ENCODE measurements at places on chromosomes 4 and X. TPM values are rescaled to one million over a fixed set of nuclear protein-coding genes. Genes with fewer than 3 reads are reported as not detected.
A peak's percentile ranks its signal among the peaks of the same experiment; 100 is the strongest.

MAP7D2 gene
- total RNA-seq = not detected

DNA sequence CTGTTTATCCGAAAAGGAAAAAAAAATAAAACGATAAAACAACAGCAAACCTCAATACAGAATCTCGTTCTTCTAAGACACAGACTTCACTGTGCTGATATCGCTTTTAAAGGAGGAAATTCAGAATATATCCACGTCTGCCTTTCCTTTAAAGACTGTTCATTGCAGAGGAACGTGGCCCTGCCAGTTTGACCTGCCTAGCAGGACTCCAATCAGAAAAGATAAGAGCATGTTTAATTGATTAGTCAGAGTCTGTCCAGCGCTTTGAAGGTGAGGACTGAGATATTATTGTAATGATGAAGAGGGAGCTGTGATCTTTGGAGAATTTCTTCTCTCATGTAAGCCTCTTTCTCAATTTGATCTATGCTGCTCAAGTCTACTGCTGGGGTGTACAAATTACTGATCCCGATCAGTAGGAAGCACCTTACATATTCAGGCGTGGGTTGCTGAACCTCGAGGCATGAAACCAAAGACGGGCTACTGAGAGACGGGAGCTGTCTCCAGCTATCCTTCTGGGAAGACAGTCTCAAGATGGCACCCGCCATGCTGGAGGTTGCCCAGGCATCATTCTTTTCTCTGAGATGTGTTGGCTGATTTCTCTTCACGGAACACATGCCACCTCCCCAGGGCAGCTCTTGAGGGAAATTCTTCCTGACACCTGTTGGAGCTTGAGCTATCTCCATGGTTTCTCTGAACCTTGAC lies 146.1 kb downstream of the SHOX start:
- no peak for DNase-seq

GRCh38 chrX:119853444-119853843 lies 681 bp upstream of the UPF3B start:
- DNase-seq = peak; percentile 17

GRCh38 chr4:4781936-4782707 lies 77.3 kb upstream of the MSX1 start:
- no peak for DNase-seq

DNA sequence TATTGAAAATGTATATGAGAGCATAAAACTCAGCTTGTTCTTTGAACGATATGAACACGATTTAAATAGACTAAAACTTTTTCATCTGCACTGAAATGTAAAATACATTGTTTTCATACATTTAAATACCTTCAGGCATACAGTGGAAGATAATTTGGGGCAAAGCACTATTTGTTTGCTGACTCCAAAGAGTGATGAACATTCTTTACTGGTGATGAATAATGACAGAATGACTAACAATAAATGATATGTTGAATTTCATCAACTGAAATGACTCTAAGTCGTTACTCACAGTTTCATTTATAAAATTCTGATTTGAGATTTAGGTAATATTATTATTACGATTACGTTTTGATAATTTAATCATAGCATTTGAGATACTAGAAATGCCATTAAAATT lies 1160.1 kb downstream of the NLGN4X start:
- DNase-seq = no peak

C4orf36 gene
- 0.21 TPM for total RNA-seq

- peak; percentile 43 for DNase-seq
These were observed 2.0 kb upstream of the STAG2 start for GRCh38 chrX:123959281-123960063.

AFM gene
- not detected for total RNA-seq

ZNF732 gene
- 0.08 TPM for total RNA-seq

DNA sequence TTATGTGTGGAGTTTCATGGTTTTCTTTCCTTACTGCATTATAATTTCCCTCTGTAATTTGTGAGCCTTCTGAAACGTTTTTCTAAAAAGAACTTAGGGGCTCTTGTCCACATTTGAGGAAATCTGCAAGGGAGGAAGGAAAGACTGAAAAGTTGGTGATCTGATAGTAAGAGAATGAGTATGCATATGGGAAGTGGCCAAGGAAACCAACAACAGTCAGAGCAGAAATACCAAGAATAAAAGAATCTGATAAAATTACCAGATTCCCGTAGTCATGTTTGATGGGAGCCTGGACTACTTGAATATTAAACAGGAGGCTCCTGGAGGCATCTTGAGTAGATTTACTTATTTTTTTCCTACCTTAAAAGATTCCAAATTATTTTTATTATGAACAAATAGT lies 50.1 kb downstream of the MEPE start:
- no peak for DNase-seq

SLC49A3 gene
- 0.10 TPM for total RNA-seq

GRCh38 chrX:135393051-135393450 lies 28.7 kb upstream of the SMIM10L2A start:
- DNase-seq = no peak

GRCh38 chrX:13569479-13570260 lies at the start of gene EGFL6:
Gene EGFL6, plus strand, starts transcription at chrX:13569601. Its CDS starts 261 bp downstream, at chrX:13569862.
- DNase-seq = no peak

GNRHR gene
- not detected for total RNA-seq

DNA sequence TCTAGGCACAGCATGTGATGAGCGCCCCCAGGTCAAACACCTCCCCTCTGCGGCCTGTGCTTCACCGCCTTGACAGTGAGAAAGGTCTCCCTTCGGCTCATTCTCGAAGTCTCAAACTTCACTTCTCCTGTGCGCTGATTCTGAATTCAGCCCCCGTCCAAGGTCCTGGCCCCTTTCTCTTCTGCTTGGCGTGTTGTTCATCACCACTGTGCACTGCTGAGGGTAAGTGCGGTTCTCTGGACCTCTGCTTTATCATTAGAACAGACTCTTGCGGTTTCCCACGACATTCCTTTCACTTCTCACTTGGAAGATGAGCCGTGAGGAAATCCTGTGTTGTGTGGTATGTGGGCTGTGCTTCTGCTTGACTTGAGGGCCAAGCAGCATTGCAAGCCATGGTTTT lies 11.9 kb downstream of the HTT-AS start:
- DNase-seq = peak; percentile 90

- DNase-seq = peak; percentile 22
These were observed 14.6 kb downstream of the SMIM31 start for GRCh38 chr4:164768516-164768915.

DNA sequence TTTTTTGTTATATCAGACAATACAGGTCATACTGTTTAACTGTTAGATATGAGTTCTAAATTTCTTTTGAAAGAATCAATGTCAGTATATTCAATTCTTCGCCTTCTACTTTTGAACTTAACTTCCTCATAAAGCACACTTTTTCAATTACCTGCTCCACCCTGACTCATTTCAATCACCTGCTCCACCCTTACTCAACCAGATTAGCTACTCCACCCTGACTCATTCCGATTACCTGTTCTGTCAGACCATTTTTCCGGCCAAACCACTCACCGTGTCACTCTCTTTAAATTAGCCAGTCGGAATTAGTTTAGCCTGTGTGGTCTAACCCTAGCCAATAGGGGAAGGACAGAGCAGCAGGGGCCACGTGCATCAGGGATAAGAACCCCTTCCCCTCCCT lies 751.8 kb upstream of the POU3F4 start:
- no peak for DNase-seq

- DNase-seq = no peak
These were observed 120.4 kb downstream of the ARSF start for GRCh38 chrX:3161681-3162080.

STBD1 gene
- total RNA-seq = 15.8 TPM

DNA sequence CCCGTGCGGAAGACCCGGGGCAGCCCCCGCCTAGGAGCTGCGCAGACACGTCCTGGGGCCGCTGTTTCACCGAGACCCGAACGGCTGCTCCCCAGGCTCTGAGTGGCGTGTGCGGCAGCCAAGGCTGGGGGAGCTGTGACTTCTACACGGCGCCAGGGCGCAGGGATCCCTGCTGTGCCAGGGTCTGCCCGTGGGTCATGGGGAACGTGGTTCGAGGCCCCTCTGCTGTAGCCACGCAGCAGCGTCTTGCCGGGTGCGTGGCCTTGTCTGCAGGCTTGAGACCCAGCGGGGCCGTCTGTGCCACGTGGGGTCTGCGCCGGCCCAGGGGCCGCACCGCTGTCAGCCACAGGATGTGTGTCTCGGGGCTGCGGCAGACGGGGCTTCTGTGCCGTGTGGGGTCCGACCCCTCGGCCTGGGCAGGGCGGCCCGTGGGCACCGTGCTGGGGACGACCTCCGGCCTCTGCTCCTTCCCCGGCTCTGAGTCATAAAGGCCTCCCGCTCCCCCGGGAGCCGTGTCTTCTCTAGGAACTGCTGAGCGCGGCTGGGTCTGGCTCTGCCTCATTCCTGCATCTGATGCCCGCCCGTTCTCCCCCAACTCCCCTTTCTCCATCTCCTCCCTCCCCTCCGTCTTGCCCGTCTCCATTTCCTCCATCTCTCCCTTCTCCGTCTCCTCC lies 12.7 kb upstream of the GTPBP6 start:
- DNase-seq = peak; percentile 66

- no peak for DNase-seq
These were observed 71.1 kb upstream of the PPP3CA start for GRCh38 chr4:101418466-101418865.

GRCh38 chr4:87529187-87529586 lies at the start of gene SPARCL1:
Gene SPARCL1, minus strand, starts transcription at chr4:87529376. Its CDS starts 29,802 bp downstream, at chr4:87499574.
- no peak for DNase-seq

GRCh38 chr4:124095621-124096020 lies 616.9 kb downstream of the ANKRD50 start:
- no peak for DNase-seq

DNA sequence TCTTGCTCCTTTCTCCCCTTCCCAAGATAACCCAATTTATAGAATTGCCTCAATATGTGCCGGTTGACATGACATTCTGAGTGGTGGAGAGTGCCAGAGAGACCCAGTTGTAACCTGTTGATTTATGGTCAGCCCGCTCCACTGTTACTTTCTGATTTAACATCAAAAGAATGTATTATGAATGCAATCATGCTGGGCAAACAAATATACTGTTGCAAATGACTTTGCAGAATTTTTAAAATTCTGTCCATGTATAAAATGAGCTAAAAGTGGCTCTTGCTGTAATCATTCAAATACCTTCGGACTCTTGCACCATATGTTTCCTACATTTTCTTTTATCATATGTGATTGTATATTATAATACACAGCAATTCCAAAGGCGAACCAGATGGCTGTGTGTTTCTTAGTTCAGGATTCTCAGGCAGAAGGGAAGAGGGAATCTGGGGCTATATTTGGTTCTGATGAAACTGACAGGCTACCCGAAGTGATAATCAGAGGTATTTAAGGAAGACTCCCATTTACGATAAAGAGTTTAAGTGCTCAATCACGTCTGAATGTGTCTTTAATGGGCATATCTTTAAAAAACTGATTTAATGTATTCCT lies 131.7 kb downstream of the CLCN4 start:
- DNase-seq = no peak

DNA sequence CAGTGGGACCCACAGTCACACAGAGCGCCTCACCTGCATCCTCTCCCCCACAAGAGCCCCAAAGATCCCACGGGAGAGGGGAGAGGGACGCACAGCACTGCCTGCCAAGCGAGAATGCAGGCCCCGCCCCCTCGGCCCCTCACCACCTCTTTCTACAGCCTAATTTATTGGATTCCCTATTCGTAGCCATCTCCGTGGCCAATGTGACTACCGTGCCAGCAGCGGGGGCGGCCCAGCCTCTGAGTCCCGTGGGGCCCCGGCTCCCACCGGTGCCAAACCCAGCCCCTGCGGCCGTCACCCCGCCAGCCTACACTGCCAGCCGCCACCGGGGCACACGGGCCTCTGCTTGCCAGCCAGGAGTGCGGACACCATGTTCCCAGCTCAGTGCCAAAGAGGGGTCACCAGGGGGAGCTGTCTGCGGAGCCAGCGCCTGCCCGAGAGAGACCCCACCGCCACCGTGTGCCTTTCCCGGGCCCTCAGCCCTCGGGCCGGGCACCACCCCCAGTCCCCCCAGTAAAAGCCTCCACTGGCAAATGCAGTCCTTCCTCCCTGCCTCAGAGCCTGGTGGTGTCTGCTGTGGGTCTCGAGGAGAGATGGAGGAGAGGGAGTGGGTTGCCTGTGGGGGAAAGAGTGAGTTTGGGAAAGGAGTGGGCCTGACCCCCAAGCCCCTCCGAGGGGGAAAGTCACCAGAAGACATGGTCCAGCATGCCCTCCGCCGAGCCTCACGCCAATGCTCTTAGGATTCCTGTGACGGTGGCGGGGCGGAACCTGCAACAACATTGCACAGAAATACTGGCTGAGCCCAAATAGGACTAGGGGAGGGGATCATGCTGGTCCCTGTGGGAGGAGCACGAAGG lies 19.6 kb upstream of the PLXNB3 start:
- no peak for DNase-seq

- DNase-seq = no peak
These were observed 326.3 kb upstream of the ZCCHC13 start for GRCh38 chrX:73977542-73978169.

MAGEC1 gene
- total RNA-seq = not detected

- DNase-seq = no peak
These were observed 205.5 kb downstream of the MID1 start for GRCh38 chrX:10414862-10415261.

GRCh38 chr4:138269175-138269574 lies 27.0 kb upstream of the SLC7A11 start:
- no peak for DNase-seq

DNA sequence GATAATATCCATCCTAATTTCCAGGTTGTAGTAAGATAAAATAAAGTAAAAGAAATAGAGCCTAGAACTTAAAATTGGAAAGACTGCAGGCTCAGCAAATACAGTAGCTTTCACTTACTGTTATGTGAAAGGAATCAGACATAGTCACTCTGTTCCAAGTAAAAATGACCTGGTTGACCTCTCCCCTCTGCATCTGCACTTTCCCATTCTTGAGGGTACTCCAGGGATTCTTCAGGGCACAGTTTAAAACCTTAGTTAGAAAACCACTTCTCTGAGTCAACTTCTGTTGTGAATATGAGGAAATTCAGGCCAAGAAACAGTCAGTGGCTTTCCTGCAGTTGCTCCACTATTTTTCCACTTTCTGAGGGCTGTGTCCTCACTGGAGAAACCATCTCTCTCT lies 42.9 kb downstream of the FRAS1 start:
- peak; percentile 71 for DNase-seq

- no peak for DNase-seq
These were observed 59.6 kb downstream of the SEC24D start for GRCh38 chr4:118776157-118776954.

UTP3 gene
- 25.7 TPM for total RNA-seq

ADAM29 gene
- total RNA-seq = not detected

GRCh38 chr4:150826306-150826705 lies 188.8 kb downstream of the LRBA start:
- DNase-seq = peak; percentile 11

PRSS12 gene
- total RNA-seq = 1.5 TPM

GRCh38 chrX:154731184-154731583 lies 19.7 kb downstream of the GAB3 start:
- DNase-seq = no peak

TRAPPC2 gene
- total RNA-seq = 16.6 TPM

RELL1 gene
- 97.1 TPM for total RNA-seq

- no peak for DNase-seq
These were observed 41.3 kb downstream of the WDR1 start for GRCh38 chr4:10075158-10075863.

MAPK10 gene
- total RNA-seq = 25.9 TPM

DNA sequence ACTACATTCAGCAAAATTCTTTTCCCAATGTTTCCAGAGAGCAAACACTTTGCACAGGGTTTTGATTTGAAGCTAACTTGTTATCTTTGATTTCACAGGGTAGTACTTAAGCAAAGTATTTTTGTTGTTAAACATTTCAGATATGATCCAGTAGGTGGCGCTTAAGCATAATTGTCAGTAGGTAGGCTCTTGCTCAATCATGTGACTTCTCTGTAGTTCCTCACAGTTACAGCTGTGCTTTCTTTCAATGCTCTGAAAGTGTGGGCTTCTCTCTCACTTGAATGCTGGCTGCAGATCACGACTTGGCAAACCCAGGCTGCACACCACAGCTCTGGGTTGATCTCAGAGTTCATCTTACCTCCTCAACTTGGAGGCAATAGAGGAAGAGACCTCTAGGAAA lies 1016.5 kb downstream of the SH3BGRL start:
- peak; percentile 54 for DNase-seq

Measured in myocyte (in vitro differentiated cells).